Stomach (tissue), 19 donors: ENCODE measurements at places on chromosomes 5 and 9. TPM values are rescaled to one million over a fixed set of nuclear protein-coding genes. Genes with fewer than 3 reads are reported as not detected.

Gene TXNDC8
- not detected for total RNA-seq

GRCh38 chr9:75188756-75189155 is 100.4 kb downstream of the OSTF1 start:
- H3K27me3 ChIP-seq = no peaks in the 10 kb centered on the region
- H3K4me1 ChIP-seq = no peaks in the 10 kb centered on the region
- no peak overlapping the region for H3K4me3 ChIP-seq

- no peak overlapping the region for H3K27ac ChIP-seq
- no peaks in the 10 kb centered on the region for H3K36me3 ChIP-seq
- H3K4me3 ChIP-seq = no peak overlapping the region
Observed at GRCh38 chr9:89905606-89906338, 301.0 kb downstream of the GADD45G start.

DNA sequence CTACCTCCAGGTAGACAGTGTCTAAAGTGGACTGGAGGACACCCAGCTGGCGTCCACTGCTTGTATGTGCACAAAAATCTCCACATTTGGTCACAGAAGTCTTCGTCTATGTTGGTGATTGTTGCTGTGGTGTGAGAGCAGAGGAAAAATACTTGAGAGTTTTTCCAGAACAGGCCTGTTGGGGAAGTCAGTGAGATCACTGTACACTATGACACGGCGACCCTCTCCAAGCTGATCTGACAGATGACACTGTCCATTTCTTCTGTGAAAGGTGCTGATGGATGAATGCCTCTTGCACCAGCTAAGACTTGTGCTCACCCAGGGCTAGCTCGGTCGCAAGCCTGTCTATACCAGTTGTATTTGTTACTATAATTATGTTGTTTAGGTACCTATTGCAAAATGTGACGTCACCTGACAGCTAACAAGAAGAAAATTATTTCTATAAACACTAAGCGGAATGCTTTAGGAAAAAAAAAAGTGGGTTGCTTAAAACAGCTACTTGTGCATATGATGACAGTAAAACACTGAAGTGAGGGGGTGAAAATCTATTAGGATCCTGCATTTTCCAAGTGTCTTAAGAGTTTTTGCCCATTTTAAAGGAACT is 142.3 kb downstream of the ROR2 start:
- H3K36me3 ChIP-seq = no peaks in the 10 kb centered on the region
- H3K4me1 ChIP-seq = peaks cover 6% of the 10 kb centered on the region
- no peak overlapping the region for H3K4me3 ChIP-seq
- H3K27ac ChIP-seq = no peak overlapping the region

DNA sequence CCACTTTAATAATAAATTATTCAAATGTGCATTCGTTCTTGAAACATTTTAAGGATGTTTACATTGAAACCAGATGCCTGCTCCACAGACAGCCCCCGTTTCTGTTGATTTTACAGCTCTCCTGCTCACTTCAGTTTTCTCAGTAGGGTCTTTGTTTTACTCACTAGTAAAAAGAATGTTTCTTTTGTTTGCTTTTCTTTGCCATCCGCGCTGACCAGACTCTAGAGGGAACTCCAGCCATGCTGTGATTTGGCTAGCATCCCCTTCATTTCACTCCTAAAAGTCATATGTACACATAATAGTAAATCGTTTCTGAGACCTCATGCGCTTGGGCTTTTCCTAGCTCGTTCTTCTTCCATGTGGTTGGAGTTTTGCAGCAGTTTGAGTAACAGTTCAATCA is 28.7 kb upstream of the PALM2AKAP2 start:
- no peak for DNase-seq
- no peak overlapping the region for H3K4me3 ChIP-seq
- peaks cover under 1% of the 10 kb centered on the region for H3K4me1 ChIP-seq
- H3K36me3 ChIP-seq = no peaks in the 10 kb centered on the region
